ENCODE measurements at places on chromosomes 4 and X. TPM values are rescaled to one million over a fixed set of nuclear protein-coding genes. Genes with fewer than 3 reads are reported as not detected.

DRD5 gene
- total RNA-seq = not detected

GPRASP2 gene
- total RNA-seq = 14.5 TPM

PPP2R2C gene
- total RNA-seq = under 0.01 TPM

FGD1 gene
- total RNA-seq = 8.3 TPM

LRP2BP gene
- 0.53 TPM for total RNA-seq

OFD1 gene
- total RNA-seq = 14.2 TPM

PNMA3 gene
- not detected for total RNA-seq

NIPAL1 gene
- 0.80 TPM for total RNA-seq

CCKAR gene
- not detected for total RNA-seq

GABRG1 gene
- total RNA-seq = not detected

POLA1 gene
- total RNA-seq = 32.3 TPM

XK gene
- 0.07 TPM for total RNA-seq

EPHA5 gene
- total RNA-seq = not detected

ZFYVE28 gene
- 7.2 TPM for total RNA-seq

KCNIP4 gene
- total RNA-seq = not detected

CHST7 gene
- 20.1 TPM for total RNA-seq

RPL39 gene
- 2,039 TPM for total RNA-seq

CSN1S1 gene
- total RNA-seq = not detected

SLC10A4 gene
- total RNA-seq = 0.27 TPM

LNX1 gene
- 1.8 TPM for total RNA-seq

PAGE5 gene
- total RNA-seq = not detected

NSG1 gene
- 30.6 TPM for total RNA-seq

SMR3A gene
- total RNA-seq = not detected

VCX gene
- total RNA-seq = not detected

MAGEB1 gene
- not detected for total RNA-seq

TMPRSS11F gene
- not detected for total RNA-seq

CCSER1 gene
- total RNA-seq = 2.2 TPM

H2BW2 gene
- not detected for total RNA-seq
